ENCODE measurements at places on chromosomes 7 and 10.

DNA sequence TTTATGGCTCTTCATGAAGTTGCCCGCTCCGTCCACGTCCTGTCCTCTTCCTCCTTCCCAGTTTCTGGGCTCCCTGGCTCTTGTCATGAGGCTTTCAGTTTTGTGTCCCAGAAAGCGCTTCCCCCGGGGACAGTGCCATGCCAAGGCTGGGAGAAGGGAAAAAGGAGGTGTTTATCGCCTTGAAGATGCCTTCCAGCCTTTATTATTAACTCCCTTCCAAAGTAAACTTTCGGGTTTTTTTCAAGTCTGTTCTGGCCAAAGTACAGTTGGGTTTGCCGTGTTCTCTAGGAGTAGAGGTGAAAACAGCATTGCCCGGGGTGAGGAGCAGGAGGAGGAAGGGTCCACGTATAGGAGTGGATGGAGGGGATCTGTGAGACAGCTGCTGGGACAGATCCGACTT, 117.2 kb downstream of the CUX1 start:
- no peak for DNase-seq

GRCh38 chr7:12695965-12696364, 8.5 kb downstream of the ARL4A start:
- DNase-seq: no peak

GRCh38 chr7:111210996-111211395, 120.1 kb downstream of the LRRN3 start:
- DNase-seq: peak; percentile 75

- DNase-seq: no peak
Measured at GRCh38 chr10:103519798-103520197, 26.3 kb downstream of the NEURL1 start.

DNA sequence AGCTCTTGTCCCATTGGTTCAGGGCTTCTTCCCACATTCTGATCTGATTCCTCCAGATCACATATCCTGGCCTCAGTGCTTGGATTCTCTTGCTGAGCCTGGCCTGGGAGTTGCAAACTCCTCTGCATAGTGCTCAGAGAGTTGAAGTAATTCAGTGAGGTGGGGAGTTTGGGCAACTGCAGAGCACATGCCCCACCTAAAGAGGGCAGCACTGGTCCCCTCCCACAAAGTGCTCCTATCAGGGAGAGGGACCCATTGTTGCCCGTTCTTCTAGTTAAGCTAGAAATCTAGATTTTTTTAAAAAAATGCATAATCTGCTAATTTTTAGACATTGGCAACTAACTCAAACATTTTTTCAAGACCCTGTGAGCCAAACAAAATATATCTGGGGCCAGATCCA, 45.1 kb downstream of the CHN2 start:
- no peak for DNase-seq

DNA sequence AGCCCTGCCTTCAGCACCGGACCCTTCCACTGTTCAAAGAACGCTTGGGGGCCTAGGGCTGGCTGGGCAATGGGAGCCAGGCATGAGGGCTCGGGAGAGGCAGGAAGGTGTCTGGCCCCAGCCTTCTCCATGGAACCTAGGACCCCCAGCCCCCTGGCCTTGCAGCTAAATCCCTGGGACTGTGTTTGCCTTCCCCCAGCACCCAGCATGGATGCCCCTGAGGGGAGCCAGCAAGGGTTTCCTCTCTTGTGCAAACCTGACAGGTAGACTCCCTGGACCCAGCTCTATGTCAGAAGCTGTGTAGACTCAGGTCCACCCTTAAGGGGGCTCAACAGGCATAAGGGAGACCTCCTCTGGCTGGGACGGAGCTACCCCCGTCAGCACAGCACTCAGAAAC, 288.0 kb downstream of the GRID1 start:
- no peak for DNase-seq

- peak; percentile 28 for DNase-seq
Measured at GRCh38 chr7:116984917-116985316, 31.6 kb downstream of the ST7 start.

GRCh38 chr10:57815949-57816348, 451.7 kb downstream of the IPMK start:
- no peak for DNase-seq

DNA sequence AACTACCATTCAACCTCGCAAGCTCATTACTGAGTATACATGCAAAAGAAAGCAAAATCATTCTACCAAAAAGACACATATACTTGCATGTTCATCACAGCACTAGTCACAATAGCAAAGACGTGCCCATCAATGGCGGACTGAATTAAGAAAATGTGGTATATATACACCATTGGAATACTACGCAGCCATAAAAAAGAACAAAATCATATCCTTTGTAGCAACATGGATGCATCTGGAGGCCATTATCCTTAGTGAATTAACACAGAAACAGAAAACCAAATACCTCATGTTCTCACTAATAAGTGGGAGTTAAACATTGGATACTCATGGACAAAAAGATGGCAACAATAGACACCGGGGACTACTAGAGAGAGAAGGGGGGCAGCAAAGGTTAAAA, 6.4 kb downstream of the TRDMT1 start:
- DNase-seq: no peak

DNA sequence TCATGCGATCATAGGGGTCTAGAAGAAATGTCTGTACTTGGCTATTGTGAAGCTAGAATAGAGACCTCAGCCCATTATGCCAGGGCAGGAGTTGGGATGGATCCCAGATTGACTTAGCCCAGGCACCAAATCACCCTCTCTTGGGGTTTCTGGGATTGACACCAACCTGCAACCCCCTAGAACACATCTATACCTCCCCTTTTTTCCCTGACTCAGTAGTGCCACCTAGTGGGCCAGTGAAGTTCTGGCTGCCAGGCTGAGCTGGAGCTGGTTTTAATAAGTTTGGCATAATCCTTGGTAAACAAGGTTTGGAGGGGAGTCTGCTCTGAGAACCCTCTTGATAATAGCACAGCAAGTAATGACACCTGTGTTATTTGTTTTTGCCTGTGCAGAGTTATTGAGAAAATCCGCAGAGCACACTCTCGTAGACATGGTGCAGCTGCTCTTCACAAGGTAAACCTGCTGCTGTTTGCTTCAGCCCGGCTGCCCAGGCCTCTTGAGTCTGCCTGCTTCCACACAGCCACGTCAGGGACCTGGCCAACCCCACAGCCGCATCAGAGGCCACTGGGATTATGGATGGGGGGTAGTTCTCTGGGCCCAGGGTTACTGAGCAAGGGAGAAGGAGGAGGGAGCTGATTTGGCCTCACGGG, 43.3 kb upstream of the NFKB2 start:
- peak; percentile 54 for DNase-seq

DNA sequence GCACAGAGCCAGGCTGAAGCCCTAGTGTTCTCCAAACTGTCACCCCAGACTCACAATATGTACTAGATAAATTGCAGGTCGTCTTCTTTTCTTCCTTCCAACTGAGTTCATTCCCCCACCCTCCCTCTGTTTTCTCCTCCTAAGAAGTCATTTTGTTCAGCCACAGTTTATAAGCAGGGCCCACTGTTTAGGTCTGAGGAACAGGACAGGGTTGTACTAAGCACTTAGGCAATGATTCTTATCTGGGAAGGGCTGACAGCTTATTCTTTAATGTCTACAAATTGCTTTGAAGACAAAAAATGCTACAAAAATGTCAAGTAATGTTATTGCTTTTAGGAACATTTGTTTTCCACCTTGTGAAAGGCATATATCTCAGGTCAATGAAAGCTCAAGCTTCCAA, 59.1 kb downstream of the CDC123 start:
- peak; percentile 9 for DNase-seq

DNA sequence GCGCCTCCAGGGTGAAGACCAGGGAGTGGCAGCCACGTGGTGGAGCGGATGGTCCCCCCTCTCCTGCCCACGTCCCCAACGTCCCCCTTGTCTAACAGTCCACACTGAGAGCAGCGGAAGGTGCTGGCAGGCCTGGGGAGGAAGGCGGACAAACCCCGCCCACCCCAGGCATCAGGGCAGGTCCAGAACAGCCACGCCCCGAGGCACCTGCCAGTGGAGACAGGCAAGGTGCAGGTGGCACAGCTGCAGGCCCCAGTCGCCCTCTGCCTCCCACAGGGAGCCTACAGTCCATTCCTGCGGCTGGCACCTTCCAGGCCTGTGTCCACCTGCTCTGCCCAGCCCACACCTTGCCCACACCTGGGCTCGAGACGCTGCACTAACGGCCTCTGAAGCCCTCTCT, 24.9 kb downstream of the CYP2W1 start:
- DNase-seq: no peak

DNA sequence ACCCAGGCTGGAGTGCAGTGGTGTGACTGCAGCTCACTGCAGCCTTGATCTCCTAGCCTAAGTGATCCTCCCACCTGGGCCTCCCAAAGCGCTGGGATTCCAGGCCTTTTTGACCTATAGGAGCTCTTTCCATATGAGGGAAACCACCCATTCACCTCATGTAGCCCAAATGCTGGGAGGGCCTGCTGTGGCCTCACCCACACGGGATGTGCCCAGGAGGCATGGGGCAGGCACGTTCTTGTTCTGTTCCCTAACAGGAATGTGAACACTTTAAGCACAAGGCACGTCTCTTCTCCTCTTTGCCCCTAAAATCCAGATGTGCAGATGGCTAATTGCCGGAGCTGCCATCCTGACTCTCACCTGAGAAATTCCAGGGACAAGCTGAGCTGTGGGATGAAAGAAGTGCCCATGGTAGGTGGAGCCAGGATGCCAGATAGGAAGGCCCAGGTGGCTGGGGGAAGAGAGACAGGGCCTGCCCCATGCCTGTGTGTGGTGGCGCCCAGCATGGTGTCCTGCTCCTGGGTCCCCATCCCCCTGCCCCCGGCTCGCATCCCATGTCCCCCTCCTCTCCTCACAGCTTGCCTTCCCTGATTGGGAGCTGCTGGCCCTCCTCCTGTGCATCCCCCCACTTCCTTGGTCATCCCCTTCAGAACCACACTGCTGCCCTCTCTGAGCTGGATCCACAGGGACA, 17.3 kb downstream of the CAMK2B start:
- DNase-seq: no peak

- DNase-seq: no peak
Measured at GRCh38 chr10:101766306-101766705, 9.6 kb downstream of the FGF8 start.

GRCh38 chr7:149071182-149071635, 19.3 kb downstream of the ZNF786 start:
- no peak for DNase-seq

GRCh38 chr10:43870968-43871439, 222.3 kb upstream of the ZNF32 start:
- no peak for DNase-seq

GRCh38 chr10:93548376-93549071, 17.9 kb upstream of the FFAR4 start:
- peak; percentile 75 for DNase-seq

- DNase-seq: no peak
Measured at GRCh38 chr7:5343884-5344283, 61.1 kb downstream of the SLC29A4 start.

DNA sequence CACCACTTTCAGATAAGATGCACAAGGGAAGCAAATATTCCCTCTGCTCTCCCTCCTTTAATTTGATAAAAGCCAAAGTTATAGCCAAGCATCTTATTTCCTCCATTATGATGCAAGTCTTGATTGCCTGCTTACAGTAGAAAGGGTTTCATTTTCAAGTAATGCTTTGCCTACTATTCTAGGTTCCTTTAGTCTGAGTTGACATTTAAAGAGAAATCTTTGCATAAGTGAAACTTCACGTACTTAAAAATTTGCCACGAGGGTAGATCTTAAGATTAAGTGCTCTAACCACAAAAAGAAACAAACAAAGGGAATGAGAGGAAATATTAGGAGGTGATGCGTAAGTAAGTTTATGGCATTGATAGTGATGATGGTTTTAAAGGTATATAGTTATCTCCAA, 78.1 kb upstream of the VWDE start:
- no peak for DNase-seq

DNA sequence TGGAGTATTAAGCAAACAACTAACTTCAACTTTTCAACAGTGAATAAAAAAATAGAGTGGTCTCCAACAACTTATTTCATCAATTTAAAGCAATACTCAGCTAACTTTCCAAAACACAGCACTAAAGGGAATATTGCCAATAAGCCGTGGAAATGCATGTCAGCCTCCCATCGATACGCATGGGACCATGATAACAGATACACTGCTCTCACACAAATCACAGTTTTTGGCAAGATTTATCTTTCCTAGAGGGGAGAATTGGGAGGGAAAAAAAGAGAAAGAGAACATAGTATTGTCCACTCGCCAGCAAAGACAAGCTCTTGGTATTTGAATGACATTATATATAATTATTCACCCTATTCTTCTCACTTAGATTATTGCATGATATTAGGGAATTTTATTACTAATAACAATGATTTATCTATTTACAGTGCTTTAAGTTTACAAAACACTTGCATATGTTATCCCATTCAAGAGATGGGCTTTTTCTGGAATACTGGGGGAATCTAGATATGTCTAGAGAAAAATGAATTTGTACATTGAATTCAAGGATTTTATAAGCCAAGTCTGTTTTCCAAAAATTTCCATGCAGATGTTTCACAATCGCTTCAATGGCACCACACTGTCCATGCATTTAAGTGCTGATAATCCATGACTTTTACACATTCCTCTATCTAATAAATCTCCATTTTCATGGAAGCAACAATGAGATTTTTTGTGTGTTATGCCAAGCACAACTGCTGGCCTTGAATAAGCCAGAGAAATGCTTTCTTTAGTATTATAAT, 194.0 kb upstream of the MGMT start:
- DNase-seq: no peak

DNA sequence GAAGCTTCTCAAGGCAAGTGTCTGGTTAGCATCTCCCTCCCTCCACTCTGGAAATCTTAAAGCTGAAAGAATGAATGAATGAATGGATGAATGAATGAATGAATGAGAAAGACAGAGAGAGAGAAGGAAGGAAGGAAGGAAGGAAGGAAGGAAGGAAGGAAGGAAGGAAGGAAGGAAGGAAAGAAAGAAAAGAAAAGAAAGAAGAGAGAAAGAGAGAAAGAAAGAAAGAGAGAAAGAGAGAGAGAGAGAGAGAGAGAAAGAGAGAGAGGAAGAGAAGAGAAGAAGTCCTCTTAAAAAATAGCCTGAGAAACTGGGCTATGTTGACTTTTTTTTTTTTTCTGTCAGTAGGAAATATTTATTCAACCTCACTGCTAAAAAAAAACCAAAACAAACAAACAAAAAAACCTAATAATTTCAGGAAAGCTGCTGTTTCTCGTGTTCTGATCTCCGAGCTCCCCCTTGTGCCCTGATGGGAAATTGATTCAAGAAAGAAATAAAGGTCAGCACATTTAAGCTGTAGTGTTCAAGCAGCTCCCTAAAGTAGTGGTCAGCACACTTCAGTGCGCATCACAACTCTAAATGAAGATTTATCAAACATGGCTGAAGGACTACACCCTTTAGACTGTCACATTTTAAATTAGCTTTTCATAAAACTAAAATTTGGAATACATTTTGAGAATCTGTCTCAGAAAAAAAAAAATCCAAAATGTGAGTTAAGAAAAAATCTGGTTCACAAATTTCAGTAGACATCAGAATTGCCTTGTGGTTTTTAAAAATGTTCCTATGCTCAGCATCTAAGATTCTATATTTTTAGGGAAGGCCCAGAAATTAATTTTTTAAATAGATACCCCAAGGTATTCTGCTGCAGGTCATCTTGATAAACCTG, 154.3 kb downstream of the ELAPOR2 start:
- DNase-seq: peak; percentile 10

DNA sequence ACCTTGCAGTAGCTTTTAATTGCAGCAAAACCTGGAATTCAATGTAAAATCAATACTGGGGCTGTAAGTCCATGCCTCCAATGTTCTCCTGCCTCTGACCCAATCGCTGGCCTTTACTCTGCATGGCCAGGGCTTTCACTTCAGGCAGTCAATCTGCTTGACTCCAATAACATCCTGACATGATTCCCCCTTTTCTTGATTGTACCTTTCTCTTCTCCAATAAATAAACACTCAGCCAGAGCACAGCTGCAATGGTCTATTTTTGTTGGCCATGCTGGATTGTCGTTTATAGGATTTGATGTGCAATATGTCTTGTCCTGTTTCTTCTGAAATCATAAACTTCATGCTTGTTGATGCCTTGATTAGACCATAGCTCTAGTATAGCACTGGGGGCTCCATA, 97.8 kb upstream of the COL1A2 start:
- no peak for DNase-seq
